ENCODE measurements at places on chromosomes 2 and 18.

DNA sequence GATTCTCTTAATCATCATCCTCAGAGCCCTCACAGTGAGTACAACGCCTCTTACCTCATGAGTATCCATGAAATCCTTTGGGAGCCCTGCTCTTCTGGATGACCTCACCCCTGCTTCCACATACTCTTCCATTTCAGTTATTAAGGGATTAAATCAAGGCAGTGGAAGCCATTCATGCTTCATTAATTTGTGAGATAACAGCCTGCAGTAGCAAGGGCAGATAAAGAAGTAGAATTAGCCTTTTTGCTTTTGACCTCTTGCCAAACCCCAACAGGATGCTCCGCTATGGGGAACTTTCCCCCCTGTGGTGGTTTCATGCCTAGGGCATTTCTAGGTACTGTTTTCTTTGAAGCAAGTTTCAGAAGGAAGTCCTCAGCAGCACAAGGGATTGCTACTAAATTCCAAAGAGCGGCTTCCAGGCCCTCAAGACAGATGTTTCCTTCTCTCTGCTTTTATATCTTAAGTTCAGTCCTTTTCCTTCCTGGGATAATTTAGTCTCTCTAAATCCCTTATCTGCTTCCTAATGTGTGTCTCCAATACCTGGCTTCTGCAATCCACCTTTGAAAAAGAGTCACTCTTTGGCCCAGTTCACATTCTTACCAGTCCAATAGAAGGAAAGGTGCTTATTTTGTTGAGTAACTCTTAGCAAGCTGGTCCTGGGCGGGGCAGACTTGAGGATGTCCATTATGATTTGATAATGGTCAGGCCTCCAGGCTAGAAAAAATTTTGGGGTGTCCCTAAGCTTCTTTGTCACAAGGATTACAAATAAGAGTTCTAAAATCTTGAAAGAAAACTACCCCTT, 76.9 kb downstream of the MYO1B start:
- H3K4me3 ChIP-seq, result no peak overlapping the region
- H3K27ac ChIP-seq, result peak overlapping the region; percentile 4
- peak; percentile 95 for DNase-seq
- H3K27me3 ChIP-seq, result no peaks in the 10 kb centered on the region
- H3K36me3 ChIP-seq, result no peaks in the 10 kb centered on the region

GRCh38 chr2:144712550-144712940, 192.6 kb upstream of the ZEB2 start:
- H3K4me1 ChIP-seq, result no peaks in the 10 kb centered on the region
- no peak for DNase-seq
- H3K27ac ChIP-seq, result no peak overlapping the region
- no peak overlapping the region for H3K4me3 ChIP-seq
- no peaks in the 10 kb centered on the region for H3K36me3 ChIP-seq

GRCh38 chr2:150212722-150213171, 274.7 kb downstream of the RND3 start:
- H3K4me1 ChIP-seq, result peaks cover 6% of the 10 kb centered on the region
- H3K36me3 ChIP-seq, result no peaks in the 10 kb centered on the region
- H3K27ac ChIP-seq, result no peak overlapping the region
- DNase-seq, result peak; percentile 61
- H3K4me3 ChIP-seq, result no peak overlapping the region

DNA sequence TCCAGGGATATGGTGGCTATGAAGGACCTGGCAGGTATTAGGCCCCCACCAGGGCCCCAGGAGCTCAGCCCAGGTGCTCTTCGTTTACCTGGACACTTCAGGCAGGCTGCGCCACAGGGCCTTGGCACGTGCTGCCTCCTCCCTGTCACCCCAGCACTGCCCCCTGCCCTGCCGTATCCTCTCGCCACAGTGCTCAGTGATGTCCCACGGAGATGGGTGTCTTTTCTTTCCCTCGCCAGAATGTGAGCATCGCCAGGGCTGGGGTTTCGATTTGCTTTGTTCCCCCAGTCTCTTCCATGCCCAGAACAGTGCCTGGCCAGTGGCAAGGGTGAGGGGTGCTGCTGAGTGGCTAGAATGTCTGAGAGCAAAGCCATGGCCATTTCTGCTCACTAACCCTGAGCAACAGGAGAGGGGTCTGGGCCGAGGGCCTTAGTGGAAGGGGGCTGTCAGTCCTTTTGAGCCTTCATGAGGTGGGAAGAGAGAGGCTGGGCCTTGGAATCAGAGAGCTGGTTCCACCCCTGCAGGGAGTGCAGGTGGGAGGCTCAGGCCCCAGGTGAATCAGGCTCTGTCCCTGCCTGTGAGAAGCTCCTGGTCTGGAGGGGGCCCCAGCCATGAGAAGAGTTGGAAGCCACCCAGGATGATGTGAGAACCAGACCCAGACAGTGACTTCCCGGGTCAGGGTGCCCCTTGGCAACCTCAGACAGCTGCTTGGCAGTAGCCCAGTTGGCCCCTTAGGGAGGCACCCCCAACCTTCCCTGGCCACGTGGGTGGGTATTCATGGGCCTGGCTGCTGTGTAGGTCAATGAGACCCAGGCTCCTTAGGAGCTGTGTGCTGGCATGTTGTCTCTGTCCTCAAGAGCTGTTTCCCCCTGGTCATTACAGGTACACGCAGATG, 129.9 kb upstream of the HS6ST1 start:
- H3K36me3 ChIP-seq, result no peaks in the 10 kb centered on the region

DNA sequence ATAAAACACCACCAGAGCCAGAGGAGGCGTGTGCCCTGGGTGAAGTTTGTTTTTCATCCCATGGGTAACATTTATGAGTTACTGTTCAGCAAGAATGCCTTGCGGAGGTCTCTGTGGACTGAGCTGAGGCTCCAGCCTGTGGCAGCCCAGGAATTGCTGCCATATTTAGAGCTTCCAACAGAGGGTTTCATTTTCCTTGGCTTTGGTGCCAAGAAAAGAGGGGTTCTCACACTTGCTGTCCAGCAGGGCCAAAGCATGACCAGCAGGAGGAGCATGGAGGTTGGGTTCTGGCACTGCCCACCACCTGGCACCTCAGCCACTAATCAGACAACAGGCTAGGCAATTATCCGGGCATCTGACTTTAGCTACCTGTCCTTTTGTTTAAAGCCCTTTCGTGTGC, 36.7 kb downstream of the EPAS1 start:
- peak overlapping the region; percentile 57 for H3K4me3 ChIP-seq
- peak overlapping the region; percentile 89 for H3K27ac ChIP-seq
- peaks cover 77% of the 10 kb centered on the region for H3K4me1 ChIP-seq
- no peak for DNase-seq
- H3K27me3 ChIP-seq, result no peaks in the 10 kb centered on the region

DNA sequence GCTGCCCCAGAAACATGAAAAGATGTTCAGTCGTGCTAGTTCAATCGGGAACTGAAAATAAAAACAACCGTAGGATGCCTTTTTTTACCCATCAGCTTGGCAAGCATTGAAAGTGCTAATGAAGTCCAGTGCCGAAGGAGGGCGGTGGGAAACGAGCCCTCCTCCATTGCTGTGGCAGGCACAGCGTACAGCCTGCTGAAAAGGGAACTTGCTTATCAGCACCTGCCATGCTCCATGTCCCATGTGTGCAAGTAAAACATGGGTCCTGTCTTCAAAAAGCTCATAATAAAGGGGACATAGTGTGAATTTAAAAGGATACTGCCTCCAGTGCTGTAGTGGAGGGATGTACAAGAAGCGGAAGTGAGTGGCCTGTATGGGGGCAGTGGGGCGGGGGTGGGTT, 82.4 kb downstream of the ARMC9 start:
- H3K36me3 ChIP-seq, result peaks cover 18% of the 10 kb centered on the region
- DNase-seq, result no peak
- no peak overlapping the region for H3K4me3 ChIP-seq
- H3K4me1 ChIP-seq, result no peaks in the 10 kb centered on the region
- no peaks in the 10 kb centered on the region for H3K27me3 ChIP-seq

All from fibroblast of lung (primary cell).